ENCODE measurements at places on chromosomes 13 and 19.

DNA sequence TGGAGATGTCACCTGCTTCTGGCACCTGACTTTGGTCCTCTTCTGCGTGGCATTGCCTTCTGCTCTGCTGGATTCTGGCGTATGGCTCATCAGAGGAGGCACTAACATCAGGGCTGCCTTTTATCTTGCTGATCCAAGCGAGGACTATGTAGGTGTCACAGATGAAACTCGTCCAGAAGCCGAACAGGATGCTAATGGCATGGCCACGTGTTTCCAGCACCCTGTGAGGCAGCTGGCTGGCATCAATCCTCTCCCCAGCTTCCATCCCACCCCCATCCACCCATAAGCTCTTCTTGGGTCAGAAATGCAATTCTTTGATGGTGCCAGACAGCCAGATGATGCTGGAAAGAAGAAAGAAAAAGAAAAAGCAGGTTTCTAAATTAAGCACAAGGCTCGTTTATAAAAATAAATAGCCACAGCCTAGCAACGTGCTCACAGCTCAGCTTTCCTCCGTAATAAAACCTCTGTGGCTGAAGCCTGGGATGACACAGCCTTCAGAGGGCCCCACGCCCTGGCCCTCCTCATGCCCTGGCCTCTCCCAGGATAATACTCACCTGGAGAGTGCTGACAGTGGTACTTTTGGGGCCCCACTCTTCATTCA lies 212.9 kb upstream of the SERP2 start:
- no peak for DNase-seq

DNA sequence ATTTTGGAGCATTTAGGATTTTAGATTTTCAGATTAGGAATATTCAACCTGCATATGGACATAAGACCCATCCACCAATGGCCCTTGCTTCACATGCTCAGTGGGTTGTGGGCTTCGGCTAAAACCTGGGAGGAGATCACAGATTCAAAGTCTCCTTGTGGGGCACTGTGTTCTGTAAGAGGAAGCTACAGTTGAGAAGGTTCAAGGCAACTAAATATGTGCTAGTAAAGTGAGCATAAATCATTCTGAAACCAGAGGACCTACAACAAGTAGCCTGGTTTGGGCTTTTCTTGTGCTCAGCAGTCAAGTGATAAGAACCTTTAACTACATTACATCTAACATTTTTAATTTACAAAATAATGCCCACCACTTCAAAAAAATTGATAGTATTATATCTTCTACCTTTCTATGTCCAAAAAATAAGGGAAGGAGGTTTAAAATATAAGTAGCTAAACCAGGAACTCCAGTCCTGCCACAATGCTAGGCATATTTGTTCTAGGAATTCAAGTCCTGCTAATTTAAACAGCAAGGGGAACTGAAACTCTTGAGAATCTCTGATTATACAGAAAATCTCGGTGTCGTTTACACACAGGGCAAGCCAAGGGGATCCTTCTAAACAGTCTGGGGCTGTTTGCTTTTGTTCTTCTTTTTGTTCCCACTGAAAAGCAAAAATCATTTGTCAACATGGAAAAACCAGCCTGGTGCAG lies 36.6 kb downstream of the FOXO1 start:
- DNase-seq, result no peak

DNA sequence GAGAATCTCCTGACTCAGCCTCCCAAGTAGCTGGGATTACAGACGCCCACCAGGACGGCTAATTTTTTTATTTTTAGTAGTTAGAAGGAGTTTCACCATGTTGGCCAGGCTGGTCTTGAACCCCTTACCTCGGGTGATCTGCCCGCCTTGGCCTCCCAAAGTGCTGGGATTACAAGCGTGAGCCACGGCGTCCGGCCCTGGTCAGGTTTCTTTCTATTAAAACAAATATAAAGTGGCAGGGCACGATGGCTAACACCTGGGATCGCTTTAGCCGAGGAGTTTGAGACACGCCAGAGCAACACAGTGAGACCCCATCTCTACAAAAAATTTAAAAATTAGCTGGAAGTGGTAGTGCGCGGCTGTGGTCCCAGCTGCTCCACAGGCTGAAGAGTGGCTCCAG lies 1.5 kb upstream of the MED25 start:
- DNase-seq, result no peak

- no peak for DNase-seq
Measured at GRCh38 chr13:110070511-110071120, 236.3 kb downstream of the COL4A1 start.

GRCh38 chr13:49044008-49044407 lies 68.3 kb downstream of the FNDC3A start:
- DNase-seq, result no peak

- no peak for DNase-seq
Measured at GRCh38 chr13:89786531-89786930, 1561.0 kb upstream of the MIR17HG start.

DNA sequence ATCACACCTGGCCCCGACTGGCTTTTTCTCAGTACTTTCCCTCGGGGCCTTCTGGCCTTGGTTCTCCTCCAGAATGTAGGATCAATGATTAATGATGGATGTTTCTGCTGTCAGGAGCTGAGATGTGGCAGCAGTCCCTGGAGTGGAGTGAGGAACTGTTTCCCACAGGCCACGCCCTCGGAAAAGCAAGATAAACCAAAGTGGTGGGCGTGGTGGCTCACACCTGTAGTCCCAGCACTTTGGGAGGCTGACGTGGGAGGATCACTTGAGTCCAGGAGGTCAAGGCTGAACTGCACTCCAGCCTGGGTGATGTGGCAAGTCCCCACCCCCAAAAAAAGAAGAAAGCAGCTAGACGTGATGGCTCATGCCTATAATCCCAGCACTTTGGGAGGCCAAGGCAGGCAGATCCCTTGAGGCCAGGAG lies 7.1 kb upstream of the SHFL start:
- no peak for DNase-seq

DNA sequence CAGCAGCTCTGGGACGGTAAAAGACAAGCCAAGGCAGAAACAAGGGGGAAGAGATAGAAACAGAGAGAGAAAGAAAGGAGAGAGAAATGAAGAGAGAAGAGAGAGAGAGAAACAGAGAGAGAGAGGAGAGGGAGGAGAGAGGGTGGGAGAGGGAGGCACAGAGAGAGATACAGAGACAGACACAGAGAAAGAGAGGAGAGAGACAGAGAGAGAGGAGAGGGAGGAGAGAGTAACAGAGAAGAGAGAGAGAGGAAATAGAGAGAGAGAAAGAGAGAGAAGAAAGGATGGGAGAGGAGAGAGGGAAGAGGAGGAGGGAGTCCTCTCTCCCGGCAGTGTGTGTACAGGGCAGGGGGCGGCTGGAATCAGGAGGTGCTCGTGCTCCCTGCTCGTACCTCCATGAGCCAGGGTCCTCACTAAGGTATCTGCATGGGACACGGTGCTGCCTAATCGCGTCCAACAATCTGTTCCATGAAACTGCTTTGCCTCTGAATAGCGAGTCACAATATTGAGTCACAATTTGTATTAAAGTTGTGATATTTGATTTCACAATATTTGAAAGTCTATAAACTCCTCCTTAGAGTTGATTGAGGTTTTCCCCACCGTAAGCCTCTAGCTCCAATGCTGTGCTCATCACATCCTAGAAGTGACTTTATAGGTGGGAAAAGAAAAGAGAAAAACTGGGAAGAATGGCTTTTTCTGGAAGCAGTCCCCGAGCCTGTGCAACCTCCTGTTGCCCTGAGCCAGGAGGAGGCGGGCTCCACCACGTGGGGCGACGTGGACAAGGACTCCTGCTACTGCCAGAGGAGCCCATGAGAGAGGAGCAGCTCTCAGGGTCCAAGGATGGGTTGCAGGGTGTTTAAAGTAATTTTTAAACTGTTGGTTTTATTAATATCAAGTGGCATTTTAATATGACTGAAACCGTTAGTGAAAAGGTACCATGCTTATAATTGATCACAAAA lies 81.7 kb upstream of the ARHGEF7 start:
- DNase-seq, result no peak

GRCh38 chr13:112679932-112680677 lies 9.7 kb upstream of the ATP11A start:
- no peak for DNase-seq

DNA sequence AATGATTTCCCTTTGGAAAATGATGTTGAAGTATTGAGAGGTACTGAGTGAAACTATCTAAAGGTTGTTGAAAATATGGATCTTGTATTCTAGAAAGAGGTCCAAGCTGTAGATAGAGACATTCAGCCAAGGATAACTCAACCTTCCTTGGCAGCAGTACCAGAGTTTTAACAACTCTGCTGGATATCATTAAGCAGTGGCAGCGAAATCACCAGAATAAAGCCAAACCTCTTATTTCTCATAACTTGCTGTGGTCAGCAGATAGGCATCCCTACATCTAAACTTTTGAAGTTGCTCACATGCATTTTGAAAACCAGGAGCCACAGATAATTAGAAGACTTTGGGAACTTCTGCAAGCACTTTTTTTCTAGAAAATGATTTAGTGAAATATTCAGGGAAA lies 559.8 kb downstream of the IRS2 start:
- no peak for DNase-seq

Data from cortex of kidney (tissue), 1 donor.